ENCODE measurements at places on chromosomes 7 and 10.

DNA sequence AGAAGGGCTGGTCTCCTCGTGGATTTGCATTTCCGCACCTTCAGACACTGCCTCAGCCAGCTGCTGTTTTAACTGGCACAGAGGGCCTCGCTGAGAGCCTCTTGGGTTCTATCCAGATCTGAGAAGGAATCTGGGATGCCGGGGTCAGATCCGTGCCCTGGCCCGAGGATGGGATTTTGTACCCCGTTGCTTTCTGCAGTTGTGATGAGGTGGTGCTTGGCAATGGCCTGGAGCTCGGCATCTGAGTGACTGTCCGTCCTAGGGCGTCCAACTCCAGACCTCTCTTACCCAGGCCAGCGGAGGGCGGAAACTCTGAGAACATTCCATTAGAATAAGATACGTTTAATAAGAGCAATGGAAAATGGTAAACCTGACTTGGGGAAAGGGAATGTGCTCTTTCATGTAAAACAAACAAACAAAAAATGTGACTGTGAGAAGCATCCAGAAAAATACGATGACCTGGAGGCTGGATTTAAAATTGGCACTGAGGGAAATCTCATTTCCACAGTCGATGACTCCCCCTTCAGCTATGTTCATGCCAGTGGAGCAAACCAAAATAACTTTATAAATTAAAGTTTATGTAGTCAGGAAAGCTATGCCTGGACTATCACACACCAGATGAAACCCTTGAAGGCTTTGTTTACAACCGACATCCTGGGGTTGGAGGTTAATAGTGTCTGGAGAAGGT lies 39.6 kb downstream of the GRK5 start:
- peak; percentile 41 for DNase-seq

GRCh38 chr7:159098811-159099655 lies 45.6 kb downstream of the VIPR2 start:
- DNase-seq, result no peak

- no peak for DNase-seq
Observed at GRCh38 chr10:37439826-37440225, 314.4 kb downstream of the ANKRD30A start.

DNA sequence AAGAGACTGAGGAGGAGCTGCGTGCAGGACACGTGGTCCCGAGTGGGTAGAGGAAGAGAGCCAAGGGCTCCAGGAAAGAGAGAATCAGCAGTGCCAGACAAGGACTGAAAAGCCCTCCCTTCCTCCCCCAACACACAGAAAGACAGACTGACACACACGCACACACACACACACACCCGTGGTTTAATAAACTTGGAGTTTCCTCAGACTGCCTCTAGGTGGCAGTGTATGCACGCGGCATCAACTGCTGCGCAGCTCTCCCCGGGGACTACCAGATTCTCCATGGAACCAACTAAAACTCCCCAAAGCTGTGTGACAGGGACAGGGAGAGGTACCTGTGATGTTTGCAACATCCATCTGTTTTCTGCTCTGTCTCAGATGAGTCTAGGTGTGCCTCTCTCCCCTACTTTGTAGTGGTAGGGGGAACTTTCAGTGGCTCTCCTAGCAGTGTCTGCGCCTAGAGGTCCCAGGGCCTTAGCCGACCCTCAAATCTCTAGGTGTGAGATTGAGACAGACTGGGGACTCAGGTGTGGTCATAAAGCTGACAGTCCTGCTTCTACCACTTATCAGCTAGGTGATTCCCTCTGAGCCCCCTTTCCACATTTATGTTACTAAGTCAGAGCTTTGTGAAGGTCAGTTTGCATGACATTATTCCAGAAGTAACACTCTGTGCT lies 9.3 kb upstream of the TSPAN14 start:
- DNase-seq, result no peak

DNA sequence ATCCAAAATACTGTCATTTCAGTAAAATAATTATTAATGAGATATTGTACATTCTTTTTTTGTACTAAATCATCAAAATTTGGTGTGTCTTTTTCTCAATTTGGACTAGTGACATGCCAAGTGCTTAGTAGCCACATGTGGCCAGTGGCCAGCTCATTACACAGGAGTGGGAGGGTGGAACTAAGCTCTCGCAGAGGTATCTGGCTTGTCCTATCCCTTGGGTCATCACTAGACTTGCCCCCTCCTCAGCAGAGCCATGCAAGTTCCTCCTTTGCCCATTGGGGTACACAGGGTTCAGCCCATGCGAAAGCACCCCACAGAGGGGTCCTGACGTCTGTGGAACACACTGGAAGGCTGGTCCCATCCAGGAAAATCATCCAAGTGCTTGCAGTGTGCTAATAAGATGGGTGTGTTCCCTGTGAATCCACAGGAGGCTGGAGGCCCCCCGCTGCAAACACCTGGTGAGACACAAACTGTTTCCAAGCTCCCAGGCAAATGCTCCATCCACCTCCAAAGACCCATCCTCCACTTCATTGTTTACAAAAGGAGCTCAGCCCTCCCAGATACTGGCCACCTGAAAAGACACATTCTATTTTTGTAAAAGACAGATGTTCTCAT lies 1.3 kb downstream of the ARHGAP22 start:
- DNase-seq, result no peak

DNA sequence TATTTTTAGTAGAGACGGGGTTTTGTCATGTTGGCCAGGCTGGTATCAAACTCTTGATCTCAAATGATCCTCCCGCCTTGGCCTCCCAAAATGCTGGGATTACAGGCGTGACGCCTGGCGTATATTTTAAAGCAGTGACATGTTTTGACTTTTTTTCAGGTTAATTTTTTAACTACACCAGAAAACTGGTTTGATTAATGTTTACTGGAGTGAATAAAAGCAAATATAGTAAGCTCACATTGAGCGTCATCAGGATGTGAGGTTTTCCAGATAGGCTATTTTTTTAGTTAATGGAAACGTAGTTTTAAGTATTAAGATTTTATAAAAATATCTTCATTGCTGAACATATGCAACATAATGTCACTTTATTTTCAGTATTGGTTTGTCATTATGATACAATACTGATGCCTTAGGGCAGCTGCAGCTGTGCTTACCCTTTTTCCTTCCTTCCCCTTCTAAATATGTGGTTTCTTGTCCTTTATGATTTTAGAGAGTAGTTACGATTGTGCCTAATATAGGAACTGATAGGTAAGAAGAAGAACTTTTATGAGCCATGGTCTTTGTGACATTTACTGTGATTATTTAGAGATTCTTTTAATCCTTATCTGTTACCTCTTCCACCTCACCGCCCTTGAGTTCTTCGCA lies 37.3 kb downstream of the TMEM60 start:
- DNase-seq, result no peak

DNA sequence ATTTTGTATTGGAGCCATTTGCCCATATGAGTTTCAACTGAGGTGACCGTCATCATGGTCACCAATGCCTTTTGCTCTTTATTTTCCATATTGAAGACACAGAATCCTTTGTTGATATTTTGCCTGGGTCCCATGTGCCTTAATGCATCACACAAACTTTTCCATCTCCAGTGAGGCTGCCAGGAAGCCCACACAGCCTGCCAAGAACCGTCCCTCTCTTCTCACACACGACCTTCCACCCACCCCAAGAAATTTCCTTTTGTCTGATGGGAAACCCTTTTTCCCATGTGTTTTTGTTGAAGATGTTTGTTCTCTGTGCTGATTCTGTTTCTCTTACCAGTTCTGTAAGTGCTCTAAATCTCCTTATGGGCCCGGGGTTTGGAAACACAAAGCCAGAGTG lies 168.9 kb downstream of the CSTF2T start:
- no peak for DNase-seq

DNA sequence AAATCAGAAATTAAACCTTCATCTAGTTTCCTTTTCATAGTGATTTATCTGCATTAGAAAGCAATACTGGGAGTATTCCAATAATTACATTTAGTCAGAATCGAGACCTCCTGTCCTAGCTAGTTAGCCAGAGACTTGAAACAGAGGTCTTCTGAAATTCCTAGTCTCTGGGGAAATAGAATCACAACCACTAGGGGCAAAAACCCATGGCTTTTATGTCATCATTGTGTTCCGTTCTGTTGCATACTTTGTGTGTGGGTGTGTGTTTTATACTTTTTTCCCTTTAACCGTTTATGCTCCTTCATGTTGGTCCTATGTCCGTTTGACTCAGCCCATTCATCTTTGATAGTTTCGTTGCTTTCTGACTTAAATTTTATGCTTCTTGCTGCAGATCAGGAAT lies 79.8 kb downstream of the RALA start:
- no peak for DNase-seq

DNA sequence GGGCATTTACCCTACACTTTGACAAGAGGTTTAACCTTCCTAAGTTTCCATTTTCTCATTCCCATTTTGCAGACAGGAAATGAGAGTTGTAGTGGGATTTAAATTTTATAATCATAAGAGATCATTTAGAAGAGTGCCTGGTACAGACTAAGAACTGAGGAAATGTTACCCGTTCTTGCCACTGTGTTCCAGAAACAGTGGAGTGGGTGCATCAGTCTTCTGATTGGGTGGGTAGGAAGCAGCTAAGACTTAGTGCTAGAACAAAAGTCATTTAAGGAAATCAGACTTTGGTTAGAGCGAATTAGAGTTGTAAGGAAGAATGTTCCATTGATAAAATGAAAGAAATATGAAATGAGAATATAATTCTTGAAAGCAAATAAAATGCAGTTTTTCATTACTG lies 8.4 kb upstream of the SYPL1 start:
- no peak for DNase-seq

DNA sequence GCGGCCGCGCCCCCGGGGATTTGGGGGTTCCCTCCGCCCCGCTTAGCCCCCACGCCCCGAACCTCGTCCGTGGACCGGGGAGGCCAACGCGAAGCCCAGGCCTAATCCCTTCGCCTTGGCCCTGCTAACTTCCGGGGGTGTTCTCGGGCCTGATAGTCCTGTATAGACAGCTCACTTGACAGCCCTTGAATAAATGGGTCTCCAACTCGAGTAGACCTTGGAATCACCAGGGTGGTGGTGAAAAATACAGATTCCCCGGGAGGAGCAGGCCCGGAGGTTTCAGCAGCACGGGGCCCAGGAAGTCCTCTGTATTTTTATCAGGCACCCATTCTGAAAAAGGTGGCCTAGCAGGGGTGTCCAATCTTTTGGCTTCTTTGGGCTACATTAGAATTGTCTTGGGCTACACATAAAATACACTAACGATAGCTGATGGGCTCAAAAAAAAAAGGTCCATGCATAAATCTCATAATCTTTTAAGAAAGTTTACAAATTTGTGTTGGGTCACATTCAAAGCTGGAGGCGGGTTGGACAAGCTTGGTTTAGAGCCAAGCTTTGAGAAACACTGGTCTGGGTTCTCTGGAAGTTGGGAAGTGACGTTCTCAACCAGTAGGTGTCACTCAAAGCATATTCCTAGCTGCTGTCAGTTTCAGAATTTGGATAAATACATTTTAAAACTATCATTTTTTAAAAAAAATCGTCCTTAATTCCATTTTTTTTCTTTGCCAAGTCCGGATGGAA lies 221.7 kb downstream of the PHTF2 start:
- peak; percentile 44 for DNase-seq

- no peak for DNase-seq
Observed at GRCh38 chr10:86263209-86263608, 103.4 kb downstream of the GRID1 start.
